ENCODE measurements at places on chromosomes 5 and 9.

DNA sequence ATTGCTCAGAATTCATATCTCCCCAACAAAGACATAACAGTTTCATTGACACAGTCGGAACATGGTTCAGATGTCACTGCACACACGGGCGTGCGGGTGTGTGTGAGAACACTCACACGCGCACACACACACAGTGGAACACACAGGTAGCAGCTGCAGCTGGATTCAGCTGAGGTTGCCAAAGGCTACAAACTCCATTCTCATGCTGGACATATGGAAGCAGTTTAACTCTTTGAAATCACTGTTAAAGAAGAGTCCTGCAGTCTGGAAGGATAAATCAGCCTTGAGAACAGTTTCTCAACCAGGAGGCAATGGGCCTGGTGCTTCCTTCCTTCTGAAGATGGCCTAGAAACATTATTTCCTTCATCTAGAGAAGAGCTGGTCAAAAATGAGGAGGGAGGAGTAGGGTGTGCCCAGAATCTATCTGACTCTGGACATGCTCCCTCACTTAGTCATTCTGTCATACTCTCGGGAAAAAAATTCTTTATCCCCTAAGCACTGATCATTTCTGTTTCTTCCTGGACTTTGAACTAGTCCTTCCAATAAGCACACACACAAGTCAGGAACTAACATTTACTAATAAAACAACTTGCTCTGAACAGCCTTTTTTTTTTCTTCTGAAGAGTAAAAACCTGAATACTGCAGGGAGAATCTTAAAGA is 160.6 kb downstream of the ZDHHC21 start:
- DNase-seq: no peak

DNA sequence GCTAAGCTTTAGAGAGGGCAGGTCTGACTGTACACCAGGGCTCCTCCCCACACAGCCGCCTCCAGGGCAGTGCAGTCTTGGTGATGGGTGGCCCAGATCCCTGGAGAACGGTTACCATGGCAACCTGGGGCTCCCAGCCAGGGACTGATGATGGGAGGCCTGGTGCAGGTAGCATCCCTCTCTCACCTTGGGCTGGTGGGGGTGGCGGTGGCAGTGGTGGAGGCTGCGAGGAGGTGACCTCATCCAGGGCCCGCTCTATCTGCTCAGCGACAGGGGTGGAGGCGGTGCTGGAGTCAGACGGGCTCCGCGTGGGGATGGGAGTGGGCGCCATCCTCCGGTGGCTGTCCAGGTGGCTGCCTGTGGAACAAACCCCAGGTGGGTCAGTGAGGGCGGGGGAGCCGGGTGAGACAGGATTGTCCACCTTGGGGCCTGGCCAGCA is 12.3 kb downstream of the PRR7 start:
- no peak for DNase-seq

DNA sequence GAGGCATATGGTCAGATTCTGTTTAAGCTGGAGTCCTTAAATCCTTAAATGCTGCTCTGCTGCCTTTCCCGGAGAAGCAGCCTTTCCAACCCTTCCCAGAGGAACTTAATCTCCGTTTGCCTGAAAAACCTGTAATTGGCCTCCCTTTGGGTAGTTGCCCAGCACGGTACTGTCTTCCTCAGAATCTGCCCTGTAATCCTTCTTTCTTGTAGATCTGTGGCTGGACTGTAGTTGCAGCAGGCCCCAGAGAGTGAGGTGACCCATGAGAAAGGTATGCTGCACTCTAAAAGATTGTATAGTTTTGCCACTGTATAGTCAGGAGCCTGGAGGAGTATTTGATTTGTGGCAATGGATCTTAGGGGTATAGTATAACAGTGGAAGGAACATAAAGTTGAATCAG is 11.7 kb downstream of the SPIN1 start:
- no peak for DNase-seq

DNA sequence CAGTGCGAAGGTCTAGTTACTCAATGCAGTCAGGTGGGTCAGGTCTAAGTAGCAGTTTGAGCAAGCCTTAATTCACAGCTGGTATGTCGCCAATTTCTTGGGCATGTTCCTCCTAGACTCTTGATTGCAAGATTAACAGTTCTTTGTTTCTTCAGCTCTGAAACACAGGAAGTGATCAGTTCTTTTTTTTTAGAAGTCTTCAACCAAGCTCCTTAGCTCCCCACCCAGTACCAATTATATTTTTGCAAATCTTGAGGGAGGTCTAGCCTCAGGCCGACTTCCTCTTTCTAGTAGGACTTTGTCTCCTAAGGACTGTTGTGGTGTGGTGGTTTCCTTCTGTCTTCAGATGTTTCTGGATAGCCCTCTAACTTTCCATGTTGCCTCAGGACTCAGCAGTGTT is 2054.2 kb downstream of the MAT2B start:
- no peak for DNase-seq

DNA sequence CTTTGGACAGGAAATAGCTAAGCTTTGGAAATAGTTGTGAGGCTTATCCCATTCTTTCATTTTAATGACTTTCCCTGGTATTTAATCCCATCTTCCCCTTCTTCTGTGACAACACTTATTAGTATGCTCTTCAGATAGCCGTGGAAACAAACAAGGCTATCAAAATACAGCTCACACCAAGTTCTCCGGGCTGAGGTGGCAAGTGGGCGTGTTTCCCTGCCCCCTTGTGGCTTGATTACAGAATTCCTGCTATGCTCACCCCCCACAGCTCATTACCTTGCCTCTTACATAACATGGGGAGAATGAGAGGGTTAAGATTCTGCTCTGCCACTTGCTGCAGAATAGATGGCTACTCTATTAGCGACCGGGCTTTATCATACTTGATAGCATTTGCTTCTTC is 437.1 kb upstream of the TLE4 start:
- no peak for DNase-seq

GRCh38 chr5:179272326-179273072 is 72.8 kb downstream of the ADAMTS2 start:
- peak; percentile 21 for DNase-seq

- DNase-seq: no peak
Measured at GRCh38 chr5:54872810-54873209, 112.6 kb downstream of the ESM1 start.

DNA sequence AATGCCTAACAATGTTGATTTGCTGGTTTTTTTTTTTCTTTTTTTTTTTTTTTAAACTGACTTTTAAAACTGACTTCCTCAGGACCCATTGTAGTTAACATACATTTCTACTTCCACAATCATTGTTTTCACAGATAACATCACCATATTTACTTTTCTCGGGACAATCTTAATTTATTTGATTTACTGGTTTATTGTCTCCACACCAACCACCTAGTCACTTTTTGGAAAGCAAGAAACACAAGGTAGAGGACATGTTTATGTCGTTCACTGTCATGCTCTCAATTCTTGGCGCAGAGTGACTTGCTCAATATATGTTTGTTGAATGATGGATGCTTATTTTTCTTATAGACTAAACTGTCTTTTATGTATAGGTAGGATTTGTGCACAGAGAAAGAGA is 2280.7 kb downstream of the MAT2B start:
- no peak for DNase-seq

- DNase-seq: no peak
Measured at GRCh38 chr9:91047529-91047928, 245.9 kb downstream of the SYK start.

- DNase-seq: no peak
Measured at GRCh38 chr5:51582871-51583394, 199.7 kb downstream of the ISL1 start.

- no peak for DNase-seq
Measured at GRCh38 chr5:62727861-62728260, 149.2 kb downstream of the LRRC70 start.

DNA sequence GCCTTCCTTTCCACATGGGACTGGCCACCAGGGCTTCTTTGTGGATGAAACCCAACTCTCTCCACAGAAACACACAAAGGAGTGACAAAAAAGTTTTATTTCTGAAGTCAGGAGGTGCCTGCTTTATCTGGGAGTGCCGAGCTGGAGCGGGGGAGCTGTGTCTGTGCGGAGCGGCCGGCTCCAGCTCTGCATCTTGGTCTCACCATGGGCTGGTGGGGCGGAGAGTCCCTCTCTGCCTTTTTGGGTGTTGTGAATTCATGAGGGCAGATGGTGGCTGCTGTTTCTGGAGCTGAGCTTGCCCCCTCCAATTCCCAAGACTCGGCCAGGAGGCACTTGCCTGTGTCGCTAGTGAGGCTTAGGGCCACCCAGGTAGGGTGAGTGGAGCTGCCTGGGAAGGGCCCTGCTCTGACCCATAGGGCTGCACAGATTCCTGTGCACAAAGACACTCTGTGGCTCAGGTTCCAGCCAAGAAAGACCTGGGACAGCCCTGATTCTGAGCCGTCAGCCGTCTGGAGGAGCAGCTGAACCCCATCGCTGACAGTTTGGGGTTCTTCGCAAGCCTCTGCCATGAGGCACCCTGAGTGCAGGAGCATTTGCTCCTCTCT is 1.4 kb downstream of the DBH start:
- peak; percentile 9 for DNase-seq

DNA sequence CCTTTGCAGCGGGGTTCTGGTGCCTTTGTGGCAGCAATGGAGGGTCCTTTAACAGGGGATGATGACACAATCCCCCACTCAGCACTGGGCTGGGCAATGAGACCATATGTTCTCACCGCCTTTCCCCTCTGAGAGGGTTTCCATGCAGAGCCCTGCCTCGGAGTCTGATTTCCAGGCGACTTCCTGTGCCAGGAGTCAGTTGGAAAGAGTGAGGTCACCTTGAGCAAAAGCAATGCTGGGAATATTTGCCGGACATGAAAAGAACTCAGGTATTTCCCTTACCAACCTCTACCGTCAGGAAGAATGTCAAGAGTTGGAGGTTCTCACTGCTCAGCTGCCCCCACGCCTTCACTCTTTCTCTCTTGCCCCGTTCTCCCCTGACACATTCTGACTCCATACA is 284.2 kb upstream of the IRX1 start:
- DNase-seq: no peak

DNA sequence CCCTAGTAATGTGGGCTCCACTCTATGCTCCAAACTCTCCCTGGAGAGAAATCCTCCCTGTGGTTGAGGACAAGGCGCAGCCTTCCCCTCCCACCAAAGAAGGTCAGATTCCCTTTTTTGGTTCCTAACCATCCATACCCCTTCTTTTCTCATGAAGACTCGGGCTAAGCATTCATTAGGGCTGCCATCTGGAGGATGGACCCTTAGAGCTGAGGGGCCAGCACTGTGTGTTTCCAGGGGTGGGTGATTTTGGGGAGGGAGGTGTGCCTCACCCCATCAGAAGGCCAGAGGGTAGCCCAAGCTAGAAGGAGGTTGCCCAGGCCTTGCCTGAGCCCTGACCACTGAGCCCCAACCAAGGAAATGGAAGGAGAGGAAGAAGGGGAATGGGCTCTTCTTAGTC is 36.8 kb downstream of the TGFBI start:
- DNase-seq: no peak

DNA sequence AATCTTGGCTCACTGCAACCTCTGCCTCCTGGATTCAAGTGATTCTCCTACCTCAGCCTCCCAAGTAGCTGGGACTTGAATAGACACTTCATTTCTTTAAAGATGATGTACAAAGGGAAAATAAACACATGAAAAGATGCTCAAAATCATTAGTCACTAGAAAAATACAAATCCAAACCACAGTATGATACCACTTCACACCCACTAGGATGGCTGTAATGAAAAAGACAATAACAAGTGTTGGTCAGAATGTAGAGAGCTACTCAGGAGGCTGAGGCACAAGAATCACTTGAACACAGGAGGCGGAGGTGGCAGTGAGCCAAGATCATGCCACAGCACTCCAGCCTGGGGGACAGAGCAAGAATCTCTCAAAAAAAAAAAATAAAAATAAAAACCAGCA is 13.0 kb downstream of the F2RL2 start:
- DNase-seq: no peak

DNA sequence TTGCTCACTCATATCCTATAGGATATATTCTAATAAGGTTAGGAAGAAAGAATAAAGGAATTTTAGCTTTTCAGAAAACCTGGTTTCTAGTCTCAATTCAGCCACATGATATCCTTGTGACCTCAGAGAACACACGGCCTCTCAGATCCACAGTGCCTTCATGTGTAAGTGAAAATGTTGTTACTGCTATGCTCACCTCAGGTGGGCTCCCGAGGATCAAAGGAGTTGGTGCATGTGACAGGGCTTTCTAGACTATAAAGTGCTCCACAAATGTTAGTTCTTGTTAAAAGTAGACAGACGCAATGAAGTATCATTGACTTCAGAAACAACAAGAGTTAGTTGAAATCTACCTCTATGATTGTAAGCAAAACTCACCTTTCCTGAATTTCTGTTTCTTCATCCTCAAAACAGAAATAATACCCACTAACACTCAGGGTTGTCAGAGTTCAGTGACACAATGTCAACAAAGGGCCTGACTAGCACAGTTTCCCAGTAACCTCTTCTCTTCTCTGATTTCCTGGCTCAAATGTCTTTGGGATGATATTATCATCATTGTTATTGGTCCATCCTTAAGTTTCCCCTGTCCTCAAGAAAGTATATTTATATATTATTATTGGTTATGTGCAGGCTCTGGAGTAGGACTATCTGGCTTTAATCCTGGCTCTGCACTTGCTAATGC is 36.0 kb upstream of the MAN2A1 start:
- DNase-seq: no peak

DNA sequence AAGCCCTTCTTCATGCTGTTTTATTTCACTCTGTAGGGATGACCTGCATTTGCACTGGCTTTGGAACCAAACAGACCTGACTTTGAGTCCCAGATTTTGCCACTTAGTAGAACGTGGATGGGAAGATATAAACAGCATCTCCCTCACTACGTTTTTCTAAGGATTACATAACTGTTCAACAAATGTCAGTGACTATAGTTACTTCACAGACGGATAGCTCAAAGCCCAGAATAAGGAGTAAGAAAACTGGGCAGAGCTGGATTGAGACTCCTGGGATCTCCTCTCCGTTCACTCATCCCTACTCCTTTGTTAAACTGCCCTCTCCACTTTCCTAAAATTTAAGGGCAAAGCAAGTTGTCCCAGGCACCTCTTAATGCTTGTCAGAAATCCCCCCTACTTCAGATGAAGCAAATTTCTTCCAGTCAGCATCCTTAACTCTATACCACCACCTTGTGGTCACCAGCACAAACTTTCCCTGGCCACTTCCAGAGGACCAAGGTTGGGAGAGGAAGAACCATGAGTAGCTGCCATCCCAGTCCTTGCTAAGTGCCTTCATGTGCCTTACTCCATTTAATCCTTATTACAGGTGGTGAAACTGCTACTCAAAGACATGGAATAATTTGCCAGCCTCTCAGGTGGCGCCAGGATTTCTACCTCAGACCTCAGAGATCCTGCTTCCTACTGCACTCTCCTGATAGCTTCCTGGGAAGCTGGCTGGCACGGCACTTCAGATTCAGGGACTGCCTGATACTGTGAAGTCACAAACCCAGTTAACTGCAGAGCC is 38.4 kb downstream of the EGR1 start:
- no peak for DNase-seq

DNA sequence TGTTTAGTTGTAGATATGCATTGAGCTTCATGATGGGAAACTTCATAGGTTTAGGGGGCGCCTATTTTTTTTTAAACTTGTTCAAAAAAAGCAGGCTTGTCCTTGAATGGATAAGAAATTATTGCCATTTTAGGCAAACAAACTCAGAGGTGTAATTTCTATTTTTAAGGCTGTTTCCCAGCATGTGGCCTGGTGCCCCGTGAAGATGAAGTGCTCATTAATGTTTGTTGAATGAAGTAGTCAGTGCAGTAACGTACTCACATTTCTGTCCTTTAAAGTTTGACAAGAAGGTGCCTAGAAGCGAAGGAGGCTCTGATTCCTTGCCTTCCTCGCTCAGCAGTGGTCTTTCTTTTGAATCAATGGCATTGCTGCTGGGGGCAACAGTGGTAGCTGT is 54.3 kb downstream of the ZNF618 start:
- no peak for DNase-seq
